ENCODE measurements at places on chromosomes 1 and 21.

GRCh38 chr1:228073857-228074545 is 8.5 kb upstream of the ARF1 start:
- H3K27me3 ChIP-seq, result peaks cover 13% of the 10 kb centered on the region
- DNase-seq, result peak; percentile 64
- no peak overlapping the region for H3K27ac ChIP-seq
- H3K4me3 ChIP-seq, result no peak overlapping the region
- H3K4me1 ChIP-seq, result no peaks in the 10 kb centered on the region

- H3K4me1 ChIP-seq, result no peaks in the 10 kb centered on the region
- H3K27ac ChIP-seq, result no peak overlapping the region
- no peaks in the 10 kb centered on the region for H3K36me3 ChIP-seq
- H3K27me3 ChIP-seq, result no peaks in the 10 kb centered on the region
Measured at GRCh38 chr1:41806472-41807155, 112.1 kb downstream of the HIVEP3 start.

- peaks cover 2% of the 10 kb centered on the region for H3K4me1 ChIP-seq
- no peak overlapping the region for H3K27ac ChIP-seq
- no peaks in the 10 kb centered on the region for H3K36me3 ChIP-seq
- H3K4me3 ChIP-seq, result no peak overlapping the region
- no peak for DNase-seq
Measured at GRCh38 chr1:24775348-24775747, 30.1 kb downstream of the CLIC4 start.

- H3K27me3 ChIP-seq, result no peaks in the 10 kb centered on the region
- no peak for DNase-seq
- H3K4me3 ChIP-seq, result no peak overlapping the region
- H3K27ac ChIP-seq, result no peak overlapping the region
Measured at GRCh38 chr1:226862890-226863289, 7.5 kb upstream of the PSEN2 start.

- DNase-seq, result no peak
- no peaks in the 10 kb centered on the region for H3K27me3 ChIP-seq
- no peak overlapping the region for H3K27ac ChIP-seq
- H3K4me1 ChIP-seq, result no peaks in the 10 kb centered on the region
- no peak overlapping the region for H3K4me3 ChIP-seq
Measured at GRCh38 chr1:61388566-61388965, 306.2 kb downstream of the NFIA start.

GRCh38 chr1:222204475-222204874 is 343.4 kb downstream of the HHIPL2 start:
- H3K27me3 ChIP-seq, result no peaks in the 10 kb centered on the region
- no peak for DNase-seq
- no peaks in the 10 kb centered on the region for H3K4me1 ChIP-seq
- no peak overlapping the region for H3K4me3 ChIP-seq
- H3K27ac ChIP-seq, result no peak overlapping the region

DNA sequence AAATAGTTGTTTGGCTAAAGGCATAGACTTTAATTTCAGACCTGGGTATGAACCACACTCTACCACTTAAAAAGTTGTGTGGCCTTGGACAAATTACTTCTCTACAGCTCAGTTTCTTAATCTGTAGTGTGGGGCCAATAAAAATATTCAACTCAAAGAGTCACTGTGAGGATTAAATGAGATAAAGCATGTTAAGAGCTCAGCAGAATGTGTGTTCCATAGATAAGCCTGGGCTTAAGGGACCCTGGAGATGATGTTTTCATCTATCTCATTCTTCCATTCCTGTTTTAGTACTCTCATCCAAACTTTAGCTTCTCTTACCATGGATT is 17.7 kb downstream of the S100A10 start:
- no peaks in the 10 kb centered on the region for H3K27me3 ChIP-seq
- no peaks in the 10 kb centered on the region for H3K36me3 ChIP-seq
- no peak for DNase-seq
- no peak overlapping the region for H3K4me3 ChIP-seq
- H3K4me1 ChIP-seq, result peaks cover 14% of the 10 kb centered on the region
- H3K27ac ChIP-seq, result no peak overlapping the region

DNA sequence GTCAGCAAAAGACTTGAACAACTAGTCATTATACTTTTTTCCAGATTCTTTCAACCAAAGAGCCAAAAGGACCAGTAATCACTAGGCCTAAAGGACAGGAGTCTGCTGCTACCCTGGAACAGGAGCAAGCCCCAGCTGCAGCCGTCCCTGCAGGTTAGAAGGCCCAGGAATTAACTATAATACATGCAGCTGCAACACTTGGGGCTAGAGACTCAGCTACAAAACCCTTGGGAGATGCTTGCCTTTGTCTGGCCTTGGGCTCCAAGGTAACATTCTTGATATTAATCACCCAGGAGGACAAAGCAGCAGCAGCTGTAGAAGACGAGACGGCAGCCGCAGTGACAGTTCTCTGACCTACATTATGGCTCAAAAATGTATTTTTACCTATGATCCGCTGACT is 841.2 kb upstream of the ADGRL4 start:
- H3K4me3 ChIP-seq, result no peak overlapping the region
- no peak overlapping the region for H3K27ac ChIP-seq
- no peaks in the 10 kb centered on the region for H3K27me3 ChIP-seq
- DNase-seq, result peak; percentile 7

GRCh38 chr1:182602935-182603645 is 1.1 kb downstream of the RGS16 start:
- peak overlapping the region; percentile 84 for H3K4me3 ChIP-seq
- H3K27me3 ChIP-seq, result no peaks in the 10 kb centered on the region
- DNase-seq, result no peak
- H3K36me3 ChIP-seq, result peaks cover 15% of the 10 kb centered on the region

DNA sequence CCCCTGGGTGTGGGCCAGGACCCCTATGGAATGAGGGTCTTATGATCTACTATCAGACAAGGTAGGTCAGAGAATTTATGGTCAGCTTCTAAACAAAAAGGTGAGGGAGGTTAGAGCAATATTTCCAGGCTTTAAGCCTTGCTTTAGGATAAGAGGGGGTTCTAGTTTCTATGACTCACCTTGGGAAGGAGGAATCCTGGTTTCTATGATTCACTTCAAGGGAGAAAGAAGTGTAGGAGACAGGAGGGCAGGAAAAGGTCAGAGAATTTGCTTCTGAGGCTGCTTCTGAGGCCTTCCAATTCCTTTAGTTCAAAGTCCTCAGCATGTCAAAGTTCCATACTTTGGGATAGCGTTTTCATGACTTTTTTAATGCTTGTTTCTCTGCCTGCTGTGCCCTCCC is 35.2 kb downstream of the RGL1 start:
- no peaks in the 10 kb centered on the region for H3K36me3 ChIP-seq
- H3K27ac ChIP-seq, result no peak overlapping the region
- H3K4me3 ChIP-seq, result no peak overlapping the region
- H3K4me1 ChIP-seq, result peaks cover 4% of the 10 kb centered on the region
- H3K27me3 ChIP-seq, result no peaks in the 10 kb centered on the region

GRCh38 chr1:11908095-11908675 is 18.0 kb downstream of the KIAA2013 start:
- no peaks in the 10 kb centered on the region for H3K27me3 ChIP-seq
- no peaks in the 10 kb centered on the region for H3K36me3 ChIP-seq
- peak; percentile 100 for DNase-seq
- peak overlapping the region; percentile 22 for H3K4me3 ChIP-seq
- peak overlapping the region; percentile 96 for H3K27ac ChIP-seq

GRCh38 chr1:84839544-84839943 is 53.5 kb downstream of the LPAR3 start:
- no peaks in the 10 kb centered on the region for H3K4me1 ChIP-seq
- no peaks in the 10 kb centered on the region for H3K27me3 ChIP-seq
- no peaks in the 10 kb centered on the region for H3K36me3 ChIP-seq
- DNase-seq, result no peak

GRCh38 chr1:156922986-156923669 is 2.7 kb downstream of the LRRC71 start:
- H3K4me3 ChIP-seq, result no peak overlapping the region
- H3K27me3 ChIP-seq, result peaks cover 56% of the 10 kb centered on the region
- H3K27ac ChIP-seq, result no peak overlapping the region
- DNase-seq, result no peak
- H3K36me3 ChIP-seq, result no peaks in the 10 kb centered on the region

GRCh38 chr1:7442036-7442435 is 329.1 kb upstream of the VAMP3 start:
- H3K36me3 ChIP-seq, result no peaks in the 10 kb centered on the region
- DNase-seq, result no peak
- H3K27me3 ChIP-seq, result no peaks in the 10 kb centered on the region
- no peaks in the 10 kb centered on the region for H3K4me1 ChIP-seq
- H3K27ac ChIP-seq, result no peak overlapping the region

DNA sequence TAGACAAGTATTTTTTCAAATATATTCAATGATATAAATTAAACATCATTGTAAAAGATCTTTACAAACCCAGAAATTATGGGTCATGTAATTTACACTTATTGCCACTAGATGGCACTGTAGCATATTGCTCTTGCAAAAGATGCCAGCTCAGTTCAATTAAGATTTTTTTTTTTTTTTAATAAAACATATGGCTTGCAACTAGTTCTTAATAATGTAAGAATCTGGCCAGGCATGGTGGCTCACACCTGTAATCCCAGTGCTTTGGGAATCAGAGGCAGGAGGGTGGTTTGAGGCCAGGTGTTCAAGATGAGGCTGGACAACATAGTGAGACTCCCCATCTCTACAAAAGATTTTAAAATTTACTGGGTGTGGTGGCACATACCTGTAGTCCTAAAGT is 49.4 kb upstream of the DESI2 start:
- no peaks in the 10 kb centered on the region for H3K27me3 ChIP-seq
- DNase-seq, result peak; percentile 22
- no peaks in the 10 kb centered on the region for H3K36me3 ChIP-seq
- H3K27ac ChIP-seq, result no peak overlapping the region
- no peak overlapping the region for H3K4me3 ChIP-seq

All from mesendoderm (in vitro differentiated cells).